ENCODE measurements at places on chromosomes 5 and 9. TPM values are rescaled to one million over a fixed set of nuclear protein-coding genes. Genes with fewer than 3 reads are reported as not detected.

NEUROG1 gene
- total RNA-seq, result not detected

- peak; percentile 52 for DNase-seq
Measured at GRCh38 chr5:54743997-54744788, 226.6 kb downstream of the SNX18 start.

ARHGAP26 gene
- total RNA-seq, result 23.0 TPM

BSPRY gene
- total RNA-seq, result 28.8 TPM

DNA sequence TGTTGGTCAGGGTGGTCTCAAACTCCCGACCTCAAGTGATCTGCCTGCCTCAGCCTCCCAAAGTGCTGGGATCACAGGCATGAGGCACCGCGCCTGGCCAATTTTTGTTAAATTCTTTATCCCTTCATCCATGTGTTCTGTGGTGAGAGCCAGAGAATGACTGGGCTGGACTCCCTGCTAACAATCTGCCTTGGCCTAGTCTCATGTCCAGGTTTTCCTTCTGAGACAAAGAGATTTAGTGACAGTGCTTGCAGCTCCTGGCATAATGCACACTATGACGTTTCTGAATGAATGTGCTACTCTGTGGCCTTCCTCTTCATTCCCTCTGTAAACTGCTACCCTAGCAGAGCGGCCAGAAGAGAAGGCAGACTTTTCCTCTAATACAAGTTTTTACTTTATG is 79.3 kb downstream of the FOXD1 start:
- no peak for DNase-seq

DNA sequence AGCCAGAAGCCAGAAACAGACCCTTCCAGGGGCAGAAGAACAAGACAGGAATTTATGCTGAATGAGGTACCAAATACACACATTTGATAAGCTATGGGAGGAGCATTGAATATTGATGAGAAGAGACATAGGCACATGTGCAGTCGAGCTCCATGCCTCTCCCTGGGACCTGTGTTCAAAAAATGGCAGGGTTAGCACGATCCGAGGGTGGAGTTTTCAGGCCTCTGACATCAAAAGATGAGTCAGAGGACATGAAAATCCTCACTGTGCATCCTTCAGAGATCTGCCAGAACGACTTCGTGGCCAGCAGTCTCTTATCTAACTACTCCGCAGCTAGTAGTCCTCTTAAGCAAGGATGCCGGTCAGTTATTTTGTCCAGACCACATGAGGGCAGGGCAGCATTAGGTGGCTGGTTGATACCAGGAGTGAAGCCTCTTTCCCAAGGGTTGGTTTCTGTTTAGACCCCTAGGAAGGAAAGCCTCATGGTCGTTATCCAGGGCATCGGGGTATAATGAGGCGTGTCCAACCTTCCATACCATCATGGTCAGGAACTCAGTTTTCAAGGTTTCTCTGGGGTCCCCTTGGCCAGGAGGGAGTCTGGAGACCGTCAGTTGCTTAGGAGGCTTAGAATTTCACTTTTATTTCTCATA is 11.6 kb upstream of the CMBL start:
- no peak for DNase-seq

SLC34A3 gene
- total RNA-seq, result 1.4 TPM

DNA sequence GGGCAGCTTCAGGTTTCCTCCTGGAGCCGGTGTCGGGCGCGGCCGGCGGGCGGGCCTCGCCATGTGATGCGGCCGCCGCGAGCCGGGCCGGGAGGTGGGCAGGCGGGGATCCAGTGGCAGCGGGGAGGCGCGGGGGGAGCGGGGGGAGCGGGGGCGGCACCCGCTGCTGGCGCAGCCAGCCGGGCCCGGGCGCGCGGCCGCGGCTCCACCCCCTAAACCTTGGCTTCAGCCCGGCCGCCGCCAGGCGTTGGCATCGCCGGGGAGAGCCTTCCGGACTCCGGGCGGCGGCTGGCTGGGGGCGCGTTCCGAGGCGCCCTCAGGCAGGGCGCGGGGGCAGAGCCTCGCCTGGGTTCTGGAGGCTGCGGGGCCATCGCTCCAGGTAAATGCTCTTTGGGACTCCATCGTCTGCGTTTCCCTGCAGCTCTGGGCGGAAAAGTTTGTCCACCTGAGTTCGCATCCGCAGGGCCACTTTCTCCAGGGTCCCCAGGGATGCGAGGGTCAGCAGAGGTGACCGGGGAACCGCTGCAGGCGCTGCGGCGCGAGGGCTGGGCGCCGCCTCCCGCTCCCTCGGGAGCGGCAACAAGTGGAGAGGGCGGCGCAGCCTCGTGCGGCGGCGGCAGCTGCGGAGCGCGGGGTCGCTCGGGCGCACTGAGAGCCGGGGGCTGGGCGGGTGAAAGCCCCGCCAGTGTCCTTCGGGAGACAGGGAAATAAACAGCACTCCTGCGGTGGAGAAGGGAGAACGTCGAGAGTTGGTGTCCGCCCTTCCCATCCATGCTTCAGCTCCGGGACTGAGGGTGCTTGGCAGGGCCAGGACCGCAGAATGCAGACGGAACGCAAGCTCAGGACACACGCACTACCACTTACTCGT is at the start of gene ARHGEF28:
ARHGEF28 (plus strand) TSS at position 253 of the 868 bp plus-strand sequence. CDS start 58,656 bp downstream, outside the sequence.
- DNase-seq, result peak; percentile 58

Measured in PC-9 (cell line).